ENCODE measurements at places on chromosomes 6 and 20.

GRCh38 chr6:152212437-152212836 lies 405.0 kb downstream of the ESR1 start:
- no peak for DNase-seq

DNA sequence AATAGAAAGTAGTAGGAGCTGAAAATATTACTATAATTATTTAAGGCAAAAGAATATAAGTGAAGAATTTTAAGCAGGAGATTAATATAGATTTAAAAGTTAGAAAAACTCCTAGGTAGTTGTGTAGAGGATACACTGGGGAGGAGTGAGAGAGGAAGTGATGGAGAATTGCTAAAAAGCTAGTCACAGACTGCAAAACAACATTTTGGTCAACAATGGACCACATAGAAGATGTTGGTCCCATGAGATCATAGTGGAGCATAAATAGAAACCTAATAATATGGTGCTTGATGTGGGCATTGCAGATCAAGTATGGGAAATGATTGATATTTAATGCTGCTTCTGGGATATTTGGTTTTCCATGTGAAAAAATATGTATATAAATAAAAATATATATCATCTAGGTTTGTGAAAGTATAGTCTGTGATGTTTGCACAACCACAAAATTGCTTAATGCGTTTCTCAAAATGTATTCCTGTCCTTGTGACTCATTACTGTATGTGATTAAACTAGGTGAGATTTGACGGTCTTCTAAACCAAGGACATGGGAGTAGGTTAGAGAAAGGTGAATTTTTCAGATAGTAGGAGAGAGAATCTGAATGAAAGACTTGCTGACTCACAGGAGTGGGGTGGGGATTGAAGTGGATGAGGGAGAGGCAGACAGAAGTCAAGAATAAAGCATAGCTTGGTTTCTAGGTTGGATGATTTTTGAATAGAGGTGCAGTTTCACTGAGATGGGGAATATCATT lies 174.0 kb downstream of the BCKDHB start:
- no peak for DNase-seq

GRCh38 chr6:37019065-37019450 lies 13.6 kb downstream of the FGD2 start:
- no peak for DNase-seq

- no peak for DNase-seq
Observed at GRCh38 chr6:20658516-20658915, 124.3 kb downstream of the CDKAL1 start.

GRCh38 chr6:41201764-41202173 lies 820 bp upstream of the TREML2 start:
- DNase-seq, result no peak

GRCh38 chr6:73624896-73625295 lies 28.9 kb downstream of the SLC17A5 start:
- no peak for DNase-seq

- DNase-seq, result no peak
Observed at GRCh38 chr20:48695255-48695654, 132.5 kb downstream of the PREX1 start.

GRCh38 chr20:34110745-34111641 lies 1.1 kb downstream of the EIF2S2 start:
- DNase-seq, result no peak

GRCh38 chr20:61002090-61002489 lies 250.0 kb upstream of the CDH4 start:
- no peak for DNase-seq

DNA sequence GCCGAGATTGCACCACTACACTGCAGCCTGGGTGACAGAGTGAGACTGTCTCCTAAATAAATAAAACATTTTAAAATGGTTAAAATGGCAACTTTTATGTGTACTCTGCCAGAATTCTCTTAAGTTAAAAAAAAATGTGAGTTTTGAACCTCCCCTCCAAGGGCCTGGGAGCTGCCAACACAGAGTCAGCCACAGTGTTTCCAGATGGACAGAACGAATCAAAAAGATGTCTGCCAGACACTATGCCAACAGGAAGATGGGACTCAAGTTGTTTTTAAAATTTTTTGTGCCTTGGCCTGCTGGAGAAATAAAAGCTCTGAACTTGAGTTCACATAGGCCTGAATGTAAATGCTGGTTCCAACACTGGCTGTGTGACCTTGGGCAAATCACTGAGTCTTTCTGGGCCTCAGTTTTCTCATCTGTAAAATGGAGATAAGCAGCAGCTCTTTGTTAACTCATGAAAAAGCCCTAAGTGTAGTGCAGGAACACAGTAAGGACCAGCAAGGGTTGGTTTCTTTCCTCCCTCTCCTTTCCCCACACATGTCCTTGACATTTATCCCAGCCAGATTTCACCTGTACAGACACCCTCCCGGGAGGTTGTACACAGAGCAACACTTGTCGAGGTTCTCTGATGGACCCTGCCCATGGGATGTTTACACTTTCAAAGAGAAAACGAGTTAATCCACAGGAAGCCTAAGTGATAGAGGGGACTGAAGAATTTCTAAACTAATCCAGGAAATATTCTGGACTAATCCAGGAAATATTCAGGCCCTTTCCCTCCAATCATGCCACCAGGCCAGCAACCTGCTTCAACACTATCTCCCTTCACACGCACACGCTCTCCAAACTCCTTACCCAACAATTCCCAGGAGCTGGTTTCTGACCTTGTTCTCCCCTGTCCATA lies 35.0 kb downstream of the MRPL14 start:
- DNase-seq, result no peak

GRCh38 chr6:21777846-21778245 lies 184.3 kb downstream of the SOX4 start:
- DNase-seq, result no peak

GRCh38 chr20:50646483-50646996 lies 44.8 kb downstream of the RIPOR3 start:
- no peak for DNase-seq

DNA sequence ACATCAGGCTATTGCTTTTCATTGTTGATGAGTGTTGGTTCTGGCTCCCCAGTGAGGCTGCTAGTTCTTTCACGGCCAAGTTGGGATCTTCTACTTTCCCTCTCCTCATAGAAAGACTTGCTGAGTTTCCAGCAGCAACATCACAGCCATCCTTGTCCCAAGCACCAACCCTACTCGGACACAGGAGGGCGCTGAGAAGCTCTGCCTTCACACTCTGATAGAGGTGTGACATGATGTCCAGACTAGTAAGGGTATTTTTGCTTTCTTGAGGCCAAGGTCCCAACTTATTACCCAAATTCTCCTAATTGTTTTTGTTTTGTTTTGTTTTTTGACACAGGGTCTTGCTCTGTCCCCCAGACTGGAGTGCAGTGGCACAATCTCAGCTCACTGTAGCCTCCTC lies 3.0 kb upstream of the GCM1 start:
- no peak for DNase-seq
